ENCODE measurements at places on chromosomes 4 and X.

GRCh38 chrX:102860235-102860634 lies 76.8 kb upstream of the RAB40AL start:
- DNase-seq: no peak

DNA sequence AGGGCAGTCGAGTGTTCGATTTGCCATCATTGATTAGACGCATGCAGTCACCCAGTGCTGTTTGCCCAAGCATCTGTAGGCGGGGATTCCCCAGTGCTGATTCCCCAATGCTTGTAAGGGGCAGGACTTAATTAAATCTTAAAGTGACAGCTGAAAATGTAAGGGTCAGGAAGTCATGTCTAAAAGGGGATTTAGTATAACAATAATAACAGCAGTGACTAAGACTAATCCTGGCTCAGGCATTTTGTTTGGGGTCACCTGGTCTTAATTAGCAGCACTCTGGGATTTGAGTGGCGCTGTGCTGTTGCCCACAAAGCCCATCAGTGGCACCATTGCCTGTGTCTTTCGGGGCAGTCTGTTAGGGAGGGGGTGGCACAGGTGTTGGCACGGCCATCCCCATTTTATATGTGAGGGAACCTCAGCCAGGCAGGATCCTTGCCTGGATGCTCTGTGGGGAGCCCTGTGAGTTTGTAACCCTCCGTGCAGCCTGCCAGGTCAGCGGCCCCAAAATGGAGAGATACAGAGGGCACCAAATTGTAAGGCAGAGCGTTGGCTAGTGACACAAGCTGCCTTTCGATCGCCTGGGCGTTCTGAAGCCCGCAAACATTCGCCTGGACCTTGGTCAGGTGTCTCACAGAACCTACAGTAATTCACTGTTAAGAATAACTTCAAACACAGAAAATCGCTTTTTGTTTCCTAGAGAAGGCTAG lies 146.7 kb downstream of the TBL1X start:
- no peak for DNase-seq

DNA sequence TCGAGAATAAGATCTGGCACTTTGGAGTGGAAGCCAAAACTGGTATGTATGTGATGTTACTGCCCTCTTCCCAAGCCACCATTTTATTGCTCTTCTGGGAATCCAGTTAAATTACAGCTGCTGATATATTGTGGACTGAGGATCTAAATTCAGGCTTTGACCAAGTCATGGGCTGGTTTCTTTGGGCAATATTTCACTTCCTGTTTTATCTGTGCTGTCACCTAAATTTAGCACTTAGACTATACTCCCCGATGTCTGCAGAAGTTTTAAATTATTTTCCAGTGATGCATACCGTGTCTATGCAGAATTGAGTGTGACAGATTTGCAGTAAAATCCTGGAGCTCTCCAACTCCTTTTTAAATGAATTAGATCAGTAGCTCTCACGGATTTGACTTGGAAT lies 100.0 kb downstream of the TEX13A start:
- DNase-seq: no peak

- DNase-seq: no peak
These were observed 89.7 kb downstream of the SPOCK3 start for GRCh38 chr4:167144605-167145004.

- DNase-seq: no peak
These were observed 20.7 kb upstream of the UCHL1 start for GRCh38 chr4:41236032-41236431.

- no peak for DNase-seq
These were observed 1.8 kb upstream of the TMEM128 start for GRCh38 chr4:4249866-4250265.

DNA sequence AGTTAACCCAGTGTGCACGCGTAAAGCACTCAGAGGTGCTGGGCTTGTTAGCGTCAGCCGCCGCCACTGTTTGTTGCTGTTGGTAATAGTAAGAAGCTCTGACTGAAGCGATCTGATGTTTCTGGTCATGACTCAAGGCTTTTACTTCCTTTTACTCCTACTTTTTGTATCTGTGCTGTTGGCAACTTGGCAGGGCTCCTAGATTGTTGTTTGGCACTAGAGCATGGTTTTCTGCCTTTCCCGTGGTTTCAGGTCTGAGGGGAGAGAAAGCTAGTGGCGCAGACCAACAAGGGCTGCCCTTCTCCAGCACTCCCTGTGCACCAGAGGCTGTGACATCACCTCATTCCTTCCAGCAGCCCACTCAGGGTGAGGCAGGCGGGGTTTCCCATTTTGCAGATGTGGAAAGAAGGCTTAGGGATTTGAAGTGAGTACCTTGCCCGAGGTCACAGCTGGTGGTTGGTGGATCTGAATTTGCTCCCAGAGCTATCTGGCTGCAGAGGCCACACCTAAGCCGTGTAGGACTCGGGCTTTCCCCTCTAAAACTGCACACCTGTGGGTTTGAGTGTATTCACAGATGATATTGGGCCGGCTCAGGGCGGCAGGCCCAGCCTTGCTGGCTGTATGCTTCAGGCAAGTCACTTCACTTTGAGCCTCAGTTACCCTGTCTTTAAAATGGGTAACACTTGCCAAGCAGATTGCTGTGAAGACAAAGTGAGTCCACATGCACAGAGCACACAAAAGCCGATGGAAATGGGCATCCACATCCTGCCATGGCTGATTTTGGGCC lies 51.2 kb upstream of the TADA2B start:
- DNase-seq: no peak

DNA sequence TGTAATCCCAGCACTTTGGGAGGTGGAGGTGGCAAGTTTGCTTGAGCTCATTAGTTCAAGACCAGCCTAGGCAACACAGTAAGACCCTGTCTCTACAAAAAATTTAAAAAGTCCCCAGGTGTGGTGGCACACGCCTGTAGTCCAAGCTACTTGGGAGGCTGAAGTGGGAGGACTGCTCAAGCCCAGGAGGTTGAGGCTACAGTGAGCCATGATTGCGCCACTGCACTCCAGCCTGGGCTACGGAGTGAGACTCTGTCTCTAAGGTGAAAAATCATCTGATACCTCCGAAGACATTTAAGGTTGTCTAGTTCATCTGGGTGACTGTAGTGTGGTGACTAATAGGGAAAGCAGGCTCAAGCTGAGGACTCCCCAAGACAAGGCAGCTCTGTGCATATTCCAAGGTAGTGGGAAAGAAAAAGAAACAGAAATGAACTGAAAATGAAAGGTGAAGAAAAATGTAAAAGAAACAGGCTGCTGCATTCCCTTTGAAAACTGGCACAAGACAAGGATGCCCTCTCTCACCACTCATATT lies 23.3 kb downstream of the FRYL start:
- DNase-seq: no peak

DNA sequence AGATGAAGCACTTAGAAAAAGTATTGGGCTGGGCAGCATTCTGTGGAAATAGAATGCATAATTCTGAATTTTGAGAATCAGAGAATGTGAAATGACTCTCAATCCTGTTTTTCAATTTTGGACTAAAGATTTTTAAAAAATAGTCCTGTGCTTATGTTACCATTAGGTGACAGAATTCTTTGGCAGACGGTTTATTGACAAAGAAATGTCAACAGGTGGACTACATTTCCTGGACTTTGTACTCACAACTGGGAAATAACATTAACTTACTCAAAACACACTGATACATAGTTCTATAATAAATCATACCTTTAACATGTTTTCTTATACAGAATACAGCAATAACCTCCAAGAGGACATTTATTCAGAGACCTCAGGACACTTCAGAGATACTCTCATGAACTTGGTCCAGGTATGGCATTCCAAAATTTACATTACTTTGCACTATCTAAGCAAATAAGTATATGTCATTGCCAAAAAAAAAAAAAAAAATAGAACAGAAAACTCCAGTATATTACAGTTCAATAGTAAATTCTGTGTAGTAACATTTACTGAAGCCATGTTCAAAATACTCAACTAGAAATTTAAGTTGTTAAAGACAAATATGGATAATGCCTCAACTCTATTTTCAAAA lies 72.7 kb downstream of the ANXA10 start:
- DNase-seq: no peak

GRCh38 chr4:38751341-38752010 lies 31.3 kb downstream of the TLR10 start:
- no peak for DNase-seq

DNA sequence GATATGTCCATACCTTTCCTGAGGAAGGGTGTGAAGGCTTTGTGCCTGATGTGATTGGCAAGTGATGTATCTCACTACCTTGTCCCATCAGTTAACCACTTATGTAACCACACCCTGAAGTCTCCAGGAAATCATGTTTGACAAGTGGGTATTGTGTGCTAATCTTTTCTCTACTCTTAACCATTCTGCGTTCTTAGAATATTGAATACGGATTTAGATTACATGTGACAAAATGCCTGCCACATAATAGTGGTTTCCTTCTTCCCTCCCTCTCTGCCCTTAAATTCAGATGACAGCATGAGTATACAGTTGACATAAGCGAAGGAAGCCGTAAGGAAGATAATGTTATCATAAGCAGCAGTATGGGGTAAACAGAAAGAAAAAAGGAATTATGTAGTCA lies 108.4 kb downstream of the KLHL8 start:
- no peak for DNase-seq

- no peak for DNase-seq
These were observed 734.1 kb upstream of the TENM3 start for GRCh38 chr4:181509073-181509472.

GRCh38 chr4:182238355-182238931 lies 4.8 kb upstream of the TENM3 start:
- DNase-seq: no peak

All from activated CD8-positive, alpha-beta memory T cell treated with anti-CD3 and anti-CD28 coated beads, Interleukin-2, amount 50 U/mL, for 48 hours (primary cell).